ENCODE measurements at places on chromosomes 4 and X.

DNA sequence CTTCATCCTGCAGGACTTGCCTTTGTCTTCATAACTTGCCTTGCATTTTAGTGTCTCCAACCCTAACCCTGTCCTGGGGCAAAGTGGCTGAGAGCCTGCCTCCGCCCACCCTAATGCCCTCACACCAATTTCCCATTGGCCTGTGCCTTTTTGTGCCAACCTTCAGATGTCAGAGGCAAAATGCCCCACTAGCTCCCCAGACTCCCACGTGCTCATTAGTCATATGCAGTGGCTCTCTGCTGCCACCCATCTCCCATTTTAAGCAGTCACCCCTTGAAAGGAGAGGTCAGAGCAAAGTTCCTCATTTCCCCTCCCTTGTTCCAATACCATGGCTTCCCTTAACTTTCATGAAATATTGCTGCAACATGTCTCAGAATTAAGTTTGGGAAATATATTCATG lies 74.8 kb upstream of the PASD1 start:
- DNase-seq = no peak

GRCh38 chr4:140266958-140267568 lies 106.4 kb upstream of the SCOC start:
- no peak for DNase-seq

DNA sequence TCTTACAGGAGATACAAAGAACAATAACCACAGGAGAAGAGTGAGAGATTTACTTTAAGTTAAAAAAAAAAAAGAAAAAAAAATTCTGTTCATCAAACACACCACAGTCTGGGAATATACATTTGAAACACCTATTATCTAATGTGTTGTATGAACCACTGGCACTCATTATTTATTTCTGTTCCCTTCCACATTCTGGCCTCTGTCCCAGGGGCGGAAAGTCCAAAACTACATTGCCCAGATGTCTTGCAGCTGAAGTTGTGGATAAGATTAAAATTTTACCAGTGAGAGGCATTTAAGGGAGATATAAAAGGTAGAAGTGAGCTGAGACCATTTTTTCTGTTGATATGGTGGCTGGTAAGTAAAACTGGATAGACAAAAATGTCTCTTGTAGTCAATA lies 56.2 kb downstream of the SCLT1 start:
- DNase-seq = no peak

GRCh38 chrX:109270580-109271484 lies 211.1 kb downstream of the GUCY2F start:
- peak; percentile 81 for DNase-seq

DNA sequence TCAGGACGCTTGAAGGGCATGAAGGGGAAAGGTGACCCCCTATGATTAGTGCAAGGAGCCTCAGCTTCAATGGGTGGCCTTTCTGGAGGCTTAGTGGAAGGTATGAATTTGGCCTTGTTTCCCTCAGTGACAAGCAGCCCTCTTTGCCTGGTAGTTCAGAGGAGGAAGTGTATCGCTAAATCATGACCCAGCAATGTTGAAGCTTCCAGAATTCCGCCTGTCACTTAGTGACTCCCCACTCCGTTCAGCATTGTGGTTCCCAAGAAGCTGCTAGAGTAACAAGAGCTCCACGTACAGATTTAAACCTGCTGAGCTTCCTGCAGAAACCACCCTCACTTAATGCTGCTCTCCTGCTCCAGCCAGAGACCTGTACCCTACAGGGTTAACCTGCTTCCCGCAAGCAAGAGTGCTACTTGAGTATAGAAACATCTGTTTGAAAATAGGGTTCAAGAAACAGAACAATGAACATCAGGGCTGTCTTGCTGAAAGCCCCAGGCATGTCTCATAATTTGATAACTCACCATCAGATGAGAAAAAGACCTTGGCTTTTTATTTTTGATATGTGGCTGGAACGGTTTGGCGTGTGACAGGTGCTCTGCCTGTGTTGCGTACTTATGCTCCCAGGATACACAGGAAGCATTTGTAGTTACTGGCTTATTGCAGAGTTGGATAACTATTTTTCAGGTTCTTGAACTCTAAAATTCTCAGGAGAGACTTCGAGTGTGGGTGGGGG lies 105.2 kb downstream of the UCHL1 start:
- DNase-seq = no peak
